Activated T-helper 9 cell treated with anti-CD3 and anti-CD28 coated beads, Interleukin-2, amount 50 U/mL, for 16 hours (primary cell): ENCODE measurements at places on chromosomes 11 and 22.

DNA sequence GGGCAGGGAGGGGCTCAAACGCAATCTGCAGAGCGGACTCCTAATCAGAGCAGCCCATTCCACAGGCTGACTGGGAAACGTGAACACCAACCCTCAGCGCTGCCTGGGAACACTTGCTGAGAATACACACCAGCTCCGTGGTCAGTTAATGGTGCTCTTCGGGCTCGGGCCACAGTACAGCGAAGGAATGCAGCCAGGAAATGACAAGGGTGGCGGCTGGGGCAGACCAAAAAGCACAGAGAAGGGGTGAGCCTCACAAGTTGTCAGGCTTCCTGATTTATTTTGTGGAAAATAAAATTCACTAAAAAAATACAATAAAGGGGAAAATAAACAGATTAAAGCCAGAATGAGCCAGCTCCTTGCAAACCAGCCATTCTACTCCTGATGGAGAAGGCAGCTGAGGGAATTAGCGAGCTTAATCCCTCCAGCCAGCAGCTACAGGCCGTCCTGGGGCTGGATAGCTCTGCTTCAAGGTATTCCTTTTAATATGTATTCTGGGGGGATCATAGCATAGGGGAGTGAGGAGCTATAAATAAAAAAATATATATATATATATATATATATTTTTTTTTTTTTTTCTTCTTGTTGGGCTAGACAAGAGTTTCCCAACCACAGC is 165.5 kb upstream of the NTM start:
- no peak for DNase-seq

- DNase-seq, result no peak
These were observed 17.3 kb downstream of the OR51E2 start for GRCh38 chr11:4680341-4680740.

DNA sequence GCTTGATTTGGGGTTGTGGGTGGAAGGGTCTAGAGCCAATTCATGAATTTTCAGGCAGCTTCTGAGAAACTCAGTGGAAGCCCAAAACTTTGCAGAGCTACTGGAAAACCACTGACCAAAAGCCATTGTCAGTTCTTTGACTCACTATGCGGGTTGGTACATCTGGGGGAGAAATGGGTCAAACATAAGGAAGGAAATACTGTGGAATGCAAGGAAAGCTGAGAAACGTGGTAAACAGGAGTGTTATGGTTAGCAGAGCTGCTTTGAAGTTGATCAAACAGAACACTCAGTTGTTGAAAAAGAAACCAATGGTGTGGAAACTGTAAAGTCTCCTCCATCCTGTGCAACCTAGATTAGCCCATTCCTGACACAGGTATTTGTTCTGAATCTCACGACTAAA is 6.3 kb upstream of the ABTB2 start:
- no peak for DNase-seq

GRCh38 chr11:13210424-13210823 is 67.2 kb upstream of the BMAL1 start:
- DNase-seq, result no peak

- DNase-seq, result no peak
These were observed 2.0 kb downstream of the FBXO3 start for GRCh38 chr11:33772300-33772699.

DNA sequence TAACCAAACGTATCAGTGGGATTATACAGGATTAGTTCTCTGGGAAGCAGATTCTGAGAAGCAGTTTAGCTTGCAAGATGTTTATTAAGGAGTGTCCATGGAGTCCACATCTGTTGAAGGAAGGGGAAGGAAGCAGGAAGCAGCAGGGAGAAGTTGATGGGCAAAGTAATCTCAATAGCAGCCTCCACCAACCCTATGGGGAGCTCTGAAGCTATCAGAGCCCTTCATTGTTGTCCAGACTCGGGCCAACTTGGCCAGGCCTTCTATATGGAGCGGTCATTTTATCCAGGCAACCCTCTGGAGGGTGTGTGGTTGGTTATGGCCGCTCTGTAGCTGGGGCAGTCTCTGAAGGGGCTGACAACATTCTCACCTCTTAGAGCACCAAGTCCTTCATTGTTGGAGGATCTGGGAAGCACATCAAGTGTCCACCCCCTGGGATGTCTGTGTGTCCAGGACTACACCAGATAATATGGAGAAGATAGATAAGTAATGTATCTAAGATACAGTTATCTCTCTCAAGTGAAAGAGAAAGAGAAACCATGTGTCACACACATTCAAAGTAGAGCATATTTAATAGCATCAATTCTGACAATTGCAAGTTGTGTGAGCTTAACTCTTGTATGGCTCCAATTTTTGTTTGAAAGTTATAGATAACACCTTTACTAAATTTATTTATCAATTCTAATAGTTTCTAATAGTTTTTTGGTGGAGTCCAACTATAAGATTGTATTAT is 101.7 kb upstream of the TRIM77 start:
- DNase-seq, result no peak

DNA sequence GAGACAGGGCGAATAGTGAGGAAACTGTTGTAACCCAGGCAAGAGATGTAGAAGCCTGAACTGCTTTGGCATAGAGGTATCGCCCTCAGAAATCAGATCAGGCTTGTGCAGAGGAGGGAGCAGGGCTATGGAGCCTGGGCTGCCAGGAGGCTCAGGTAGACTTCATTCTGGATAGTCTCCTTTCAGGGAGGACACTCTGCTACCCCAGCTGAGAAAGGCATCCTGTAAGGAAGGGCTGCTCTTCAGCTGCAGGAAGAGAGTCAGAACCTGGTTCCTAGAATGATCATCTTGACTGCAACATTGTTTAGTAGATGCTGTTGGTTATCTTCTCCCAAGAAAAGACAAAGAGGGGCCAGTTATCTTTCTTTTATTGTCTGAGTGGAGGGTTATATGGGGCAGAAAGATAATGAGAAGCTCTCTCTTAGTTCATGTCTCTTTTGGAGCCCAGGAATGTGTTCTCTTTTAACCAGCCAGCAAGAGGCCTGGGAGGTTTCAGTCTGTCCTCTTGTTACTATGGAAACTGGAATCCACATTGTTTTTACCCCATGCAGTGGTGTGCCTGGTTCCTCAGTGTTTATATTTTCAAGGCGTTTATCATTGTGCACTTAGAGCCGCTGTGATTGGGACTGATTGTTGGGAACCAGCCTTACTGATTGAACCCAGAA is 95.7 kb downstream of the STIM1 start:
- no peak for DNase-seq

GRCh38 chr11:57901756-57902155 is 121.9 kb upstream of the OR9Q1 start:
- no peak for DNase-seq

GRCh38 chr11:64864473-64865285 is 13.7 kb downstream of the EHD1 start:
- DNase-seq, result no peak

DNA sequence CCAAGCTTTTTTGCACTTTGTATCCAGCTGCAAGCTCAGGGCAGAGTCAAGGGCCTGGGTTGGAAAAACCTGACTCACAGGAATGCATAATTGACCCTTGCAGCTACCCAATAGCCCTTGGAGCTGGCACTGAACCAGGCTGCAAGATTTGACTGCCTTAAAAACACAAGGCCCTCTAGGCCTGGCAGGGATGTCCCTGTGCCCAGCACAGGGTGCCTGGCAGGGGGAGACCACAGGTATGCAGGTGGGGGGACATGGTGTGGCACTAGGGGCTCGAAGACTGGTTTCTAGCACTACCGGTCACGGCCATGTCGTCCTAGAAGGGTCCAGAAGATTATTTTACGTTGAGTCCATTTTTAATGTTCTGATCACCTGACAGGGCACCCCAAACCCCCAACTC is 30.2 kb downstream of the SBF1 start:
- no peak for DNase-seq

DNA sequence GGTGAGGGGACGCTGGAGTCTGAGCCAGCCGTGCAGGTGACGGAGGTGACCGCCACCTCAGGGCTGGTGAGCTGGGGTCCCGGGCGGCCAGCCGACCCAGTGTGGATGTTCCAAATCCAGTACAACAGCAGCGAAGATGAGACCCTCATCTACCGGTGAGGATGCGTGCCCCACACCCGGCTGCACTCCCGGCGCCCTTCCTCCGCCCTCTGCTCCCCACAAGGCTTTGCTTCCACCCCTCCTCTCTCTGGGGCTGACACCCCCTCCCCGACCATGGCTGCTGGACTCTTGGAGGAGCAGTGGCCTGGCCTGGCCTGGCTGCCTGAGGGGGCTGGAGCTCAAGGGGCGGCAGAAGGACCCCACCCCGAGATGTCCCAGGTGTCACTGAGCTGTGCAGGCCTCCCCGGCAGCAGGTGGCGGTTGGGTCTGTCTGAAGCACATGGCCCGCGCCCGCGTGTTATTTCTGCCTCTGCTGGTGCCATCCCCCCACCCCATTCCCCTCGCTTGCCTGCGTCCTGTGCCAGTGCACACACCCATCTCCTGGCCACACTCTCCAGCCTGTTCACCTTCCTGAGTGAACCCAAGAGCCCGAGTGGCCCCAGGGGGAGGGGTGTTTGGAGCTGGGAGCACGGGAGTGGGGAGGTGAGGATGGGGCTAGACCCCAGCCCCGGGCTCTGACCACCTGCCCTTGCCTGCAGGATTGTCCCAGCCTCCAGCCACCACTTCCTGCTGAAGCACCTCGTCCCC is 2.2 kb downstream of the LRFN4 start:
- no peak for DNase-seq

- no peak for DNase-seq
These were observed 113.6 kb upstream of the MTMR2 start for GRCh38 chr11:96037405-96037949.

DNA sequence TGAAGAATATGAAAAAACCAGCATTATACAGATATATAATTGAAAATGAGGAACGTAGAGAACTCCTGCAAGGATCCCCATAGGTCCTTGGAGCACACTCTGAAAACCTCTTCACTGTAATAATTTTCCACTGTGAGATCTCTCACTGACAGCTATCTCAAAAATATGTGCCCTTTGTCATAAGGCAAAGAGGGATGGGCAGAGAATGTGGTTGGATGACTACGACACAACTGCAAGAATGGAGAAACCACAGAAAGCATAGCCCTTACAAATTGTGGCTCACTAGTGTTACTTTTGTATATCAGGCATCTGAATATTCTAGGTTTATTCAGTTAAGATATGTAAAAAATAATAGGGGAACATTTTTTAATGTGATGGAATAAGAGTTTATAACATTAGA is 7.9 kb upstream of the CTSC start:
- DNase-seq, result no peak

DNA sequence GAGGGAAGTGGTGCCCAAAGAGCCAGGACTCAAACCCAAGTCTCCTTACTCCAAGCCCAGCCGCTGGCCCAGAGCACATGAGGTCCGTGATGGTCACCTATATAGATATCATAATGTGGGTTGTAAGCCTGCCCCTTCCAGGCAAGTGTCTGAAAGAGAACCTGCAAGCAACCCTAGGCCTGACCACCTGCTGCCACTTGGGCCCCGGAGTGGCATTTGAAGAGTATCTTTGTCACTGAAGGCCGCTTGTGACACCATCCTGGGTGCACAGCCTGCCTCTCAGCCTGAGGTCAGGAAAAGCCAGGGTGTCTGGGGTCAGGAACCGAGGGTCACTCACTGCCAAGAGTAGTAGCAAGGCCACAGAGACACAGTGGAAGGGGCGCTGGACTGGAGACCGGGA is 32.4 kb downstream of the OTOG start:
- DNase-seq, result no peak

- no peak for DNase-seq
These were observed 4.2 kb downstream of the GRAMD1B start for GRCh38 chr11:123434262-123434661.

- no peak for DNase-seq
These were observed 93.8 kb upstream of the BLID start for GRCh38 chr11:122209619-122210366.

DNA sequence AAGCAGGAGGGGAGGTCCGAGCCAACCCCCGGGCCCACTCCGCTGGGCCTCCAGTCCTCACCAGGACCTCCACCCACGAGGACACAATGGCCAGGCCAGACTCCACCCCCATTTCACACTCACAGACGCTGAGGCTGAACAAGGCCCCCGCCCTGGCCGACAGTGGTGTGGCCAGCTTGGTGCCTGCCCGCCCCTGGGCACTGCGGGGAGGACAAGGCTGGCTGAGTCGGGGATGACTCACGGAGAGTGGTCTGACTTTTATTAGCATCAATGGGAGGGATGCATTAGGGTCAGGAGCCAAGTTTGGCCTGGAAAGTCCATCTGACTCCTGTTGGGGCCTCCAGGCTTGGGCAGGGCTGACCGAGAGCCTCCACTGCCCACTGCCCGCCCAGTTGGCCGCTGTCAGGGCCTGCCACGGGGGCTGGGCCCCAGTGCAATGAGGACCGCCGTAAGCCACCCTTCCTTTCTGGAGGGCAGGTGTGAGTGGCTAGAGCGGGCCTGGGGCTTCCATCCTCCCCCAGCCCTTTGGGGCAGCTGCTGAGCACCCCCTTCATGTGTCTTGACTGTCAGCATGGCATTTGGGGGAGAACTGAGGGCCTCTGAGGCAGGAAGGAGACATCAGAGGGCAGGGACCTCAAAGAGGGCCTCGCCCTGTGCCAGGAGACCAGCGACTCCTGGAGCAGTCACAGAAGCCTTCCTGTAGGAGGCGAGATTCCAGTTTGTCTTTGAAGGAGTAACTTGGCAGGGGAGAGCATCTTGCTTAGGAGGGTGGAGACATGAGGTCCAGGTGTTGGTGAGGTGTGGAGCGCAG is 10.6 kb downstream of the TSPAN32 start:
- DNase-seq, result no peak

- DNase-seq, result no peak
These were observed 9.5 kb downstream of the PLA2G6 start for GRCh38 chr22:38171927-38172831.

GRCh38 chr11:90288212-90288821 is 65.5 kb upstream of the CHORDC1 start:
- no peak for DNase-seq

DNA sequence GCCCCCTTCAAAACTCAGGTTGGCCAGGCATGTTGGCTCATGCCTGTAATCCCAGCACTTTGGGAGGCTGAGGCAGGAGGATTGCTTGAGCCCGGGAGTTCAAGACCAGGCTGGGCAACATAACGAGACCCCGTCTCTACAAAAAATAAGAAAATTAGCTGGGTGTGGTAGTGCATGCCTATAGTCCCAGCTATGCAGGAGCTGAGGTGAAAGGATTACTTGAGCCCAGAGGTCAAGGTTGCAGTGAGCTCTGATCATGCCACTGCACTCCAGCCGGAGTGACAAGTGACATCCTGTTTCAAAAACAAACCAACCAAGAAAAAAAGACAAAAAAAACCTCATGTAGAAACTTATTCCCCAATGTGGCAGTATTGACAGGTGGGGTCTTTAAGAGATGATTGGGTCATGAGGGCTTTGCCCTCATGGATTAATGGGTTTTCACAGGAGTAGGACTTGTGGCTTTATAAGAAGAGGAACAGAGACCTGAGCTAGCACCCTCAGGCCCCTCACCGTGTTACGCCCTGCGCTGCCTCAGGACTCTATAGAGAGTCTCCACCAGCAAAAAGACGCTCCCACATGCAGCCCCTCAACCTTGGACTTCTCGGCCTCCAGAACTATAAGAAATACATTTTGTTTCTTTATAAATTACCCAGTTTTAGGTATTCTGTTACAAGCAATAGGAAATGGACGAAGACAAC is 22.3 kb downstream of the LAYN start:
- DNase-seq, result no peak

GRCh38 chr11:64763526-64764039 is 3.8 kb upstream of the PYGM start:
- no peak for DNase-seq
